Bronchus fibroblast of lung (primary cell): ENCODE measurements at places on chromosomes 3 and 15. TPM values are rescaled to one million over a fixed set of nuclear protein-coding genes. Genes with fewer than 3 reads are reported as not detected.

Gene STRIT1
- total RNA-seq: not detected in 2 replicates

Gene TMEM212
- not detected in 2 replicates for total RNA-seq

Gene ZNF621
- 6.8 and 12.8 TPM in 2 replicates for total RNA-seq

Gene CLDN18
- total RNA-seq: not detected in 2 replicates

Gene CCK
- total RNA-seq: 2.7 and 2.9 TPM in 2 replicates

Gene RARB
- total RNA-seq: 7.3 and 8.7 TPM in 2 replicates

Gene LTK
- 0.50 and 0.59 TPM in 2 replicates for total RNA-seq

Gene RMDN3
- total RNA-seq: 11.4 and 16.8 TPM in 2 replicates

Gene SIDT1
- not detected in 2 replicates for total RNA-seq

Gene KNG1
- not detected in 2 replicates for total RNA-seq

Gene ELP6
- total RNA-seq: 40.0 and 48.6 TPM in 2 replicates

Gene NUP210
- not detected in 2 replicates for total RNA-seq

Gene C3orf49
- total RNA-seq: not detected in 2 replicates

Gene SERINC4
- 0.15 TPM in 1 of 2 replicates, not detected in the other for total RNA-seq

Gene ZNF385D
- total RNA-seq: 0.59 and 1.3 TPM in 2 replicates

Gene NEK10
- total RNA-seq: 0.30 and 0.34 TPM in 2 replicates

Gene GXYLT2
- total RNA-seq: 9.4 and 15.0 TPM in 2 replicates

Gene PRC1
- total RNA-seq: 172 and 246 TPM in 2 replicates

Gene ST3GAL6
- 0.74 and 3.0 TPM in 2 replicates for total RNA-seq

Gene DAZL
- total RNA-seq: not detected in 2 replicates

Gene P2RY12
- total RNA-seq: not detected in 2 replicates

Gene CHRNB4
- total RNA-seq: not detected in 2 replicates
